ENCODE measurements at places on chromosomes 13 and 19.

GRCh38 chr13:76397413-76397812, 488.8 kb downstream of the KCTD12 start:
- DNase-seq, result no peak

- DNase-seq, result peak; percentile 87
Observed at GRCh38 chr19:40806423-40807146, 7.6 kb downstream of the EGLN2 start.

DNA sequence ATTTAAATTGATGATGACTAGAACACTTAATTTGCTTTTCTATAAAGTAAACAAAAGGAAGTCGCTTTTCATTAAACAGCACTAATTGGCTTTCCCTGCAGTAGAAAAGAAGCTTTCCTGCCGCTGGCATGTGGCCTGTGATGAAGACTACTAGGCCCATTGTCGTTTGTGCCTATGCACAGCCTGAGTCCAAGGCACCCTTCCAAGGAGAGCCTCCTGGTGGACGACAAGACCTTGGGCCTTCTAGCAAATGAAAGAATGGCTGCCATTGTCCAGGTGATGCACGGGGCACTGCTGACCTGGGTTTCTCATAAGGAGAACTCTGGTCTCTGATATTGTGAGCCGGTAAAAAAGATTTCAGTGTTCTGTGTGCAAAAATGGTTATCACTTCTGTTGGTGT, 233.0 kb downstream of the COL4A1 start:
- no peak for DNase-seq

DNA sequence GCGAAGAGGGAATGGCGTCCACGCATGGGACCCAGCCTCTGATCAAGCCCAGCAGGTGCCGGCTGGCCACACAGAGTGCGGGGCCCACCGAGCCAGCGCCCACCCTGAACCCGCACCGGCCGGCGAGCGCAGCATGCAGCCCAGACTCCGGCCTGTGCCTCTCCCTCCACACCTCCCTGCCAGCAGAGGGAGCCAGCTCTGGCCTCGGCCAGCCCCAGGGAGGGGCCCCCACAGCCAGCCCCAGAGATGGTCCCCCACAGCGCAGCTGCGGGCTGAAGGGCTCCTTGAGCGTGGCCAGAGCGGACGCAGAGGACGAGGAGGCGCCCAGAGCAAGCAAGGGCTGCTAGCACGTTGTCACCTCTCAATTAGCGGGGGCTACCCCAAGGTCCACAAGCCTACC, 904.5 kb downstream of the SLITRK6 start:
- DNase-seq, result no peak

GRCh38 chr19:11142528-11143171, 12.9 kb downstream of the SPC24 start:
- no peak for DNase-seq

DNA sequence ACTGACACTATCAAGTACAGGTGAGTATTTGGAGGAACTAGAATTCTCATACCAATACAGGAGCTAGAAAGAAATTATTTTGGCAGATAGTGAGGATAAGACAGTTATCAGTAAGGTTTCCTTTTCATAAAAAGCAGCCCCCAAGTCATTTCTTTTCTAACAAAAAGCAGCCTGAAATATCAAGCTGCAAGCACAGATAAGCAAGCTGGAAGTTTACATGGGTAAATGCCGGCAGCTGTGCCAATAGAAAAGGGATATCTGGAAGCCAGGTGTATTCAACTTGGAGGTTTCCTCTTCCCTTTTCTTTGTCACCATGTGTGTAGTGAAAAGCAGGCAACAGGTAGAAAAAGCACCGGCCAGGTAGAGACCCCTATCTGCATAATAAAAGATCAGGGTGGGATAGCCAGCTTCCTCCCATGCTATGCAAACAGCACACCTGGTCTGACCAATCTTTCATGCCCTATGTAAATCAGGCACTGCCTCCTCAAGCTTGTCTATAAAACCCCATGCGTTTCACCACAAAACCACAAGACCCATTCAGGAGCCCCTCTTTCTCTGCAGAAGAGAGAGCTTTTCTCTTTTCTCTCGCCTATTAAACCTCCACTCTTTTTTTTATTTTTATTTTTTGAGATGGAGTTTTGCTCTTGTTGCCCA, 22.9 kb downstream of the CYP4F2 start:
- DNase-seq, result no peak

GRCh38 chr13:31880851-31881494, 141.6 kb downstream of the RXFP2 start:
- no peak for DNase-seq

DNA sequence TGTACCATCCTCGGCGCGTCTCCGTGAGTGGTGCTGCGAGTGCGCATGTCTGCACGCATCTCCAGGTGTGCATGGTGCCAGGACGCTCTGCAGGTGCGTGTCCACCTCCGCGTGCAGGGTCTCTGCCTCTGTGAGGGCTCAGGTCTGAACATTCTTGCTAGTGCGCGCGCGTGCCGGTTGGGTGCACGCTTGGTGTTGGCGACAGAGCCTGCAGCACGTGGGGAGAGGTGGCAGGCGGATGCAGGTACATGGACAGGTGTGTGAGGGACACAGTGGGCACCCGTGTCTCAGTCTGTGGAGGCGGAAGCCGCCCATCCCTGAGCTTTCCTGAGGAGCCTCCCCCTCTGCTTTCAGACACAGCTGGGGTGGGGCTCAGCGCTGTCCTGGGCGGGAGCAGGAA, 4.9 kb upstream of the OR10H2 start:
- no peak for DNase-seq

DNA sequence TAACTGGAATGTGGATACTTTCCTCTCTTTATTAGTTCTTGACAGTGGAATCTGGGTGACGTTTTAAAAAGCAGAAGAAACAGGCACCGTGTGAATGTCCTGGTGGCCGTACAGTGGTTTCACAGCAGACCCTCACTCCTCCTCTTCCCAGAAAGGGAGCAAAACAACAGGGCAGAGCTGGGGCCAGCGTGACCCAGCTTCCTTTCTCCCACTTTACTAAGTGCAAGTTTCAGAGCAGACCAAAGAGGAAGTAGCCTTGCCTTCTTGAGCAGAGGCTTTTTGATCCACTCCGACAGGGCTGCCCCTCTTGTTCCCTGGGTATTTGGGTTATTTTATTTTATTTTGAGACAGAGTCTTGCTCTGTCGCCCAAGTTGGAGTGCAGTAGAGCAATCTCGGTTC, 19.6 kb upstream of the C19orf33 start:
- DNase-seq, result peak; percentile 41

- no peak for DNase-seq
Observed at GRCh38 chr13:44489751-44490150, 86.4 kb downstream of the TSC22D1 start.

DNA sequence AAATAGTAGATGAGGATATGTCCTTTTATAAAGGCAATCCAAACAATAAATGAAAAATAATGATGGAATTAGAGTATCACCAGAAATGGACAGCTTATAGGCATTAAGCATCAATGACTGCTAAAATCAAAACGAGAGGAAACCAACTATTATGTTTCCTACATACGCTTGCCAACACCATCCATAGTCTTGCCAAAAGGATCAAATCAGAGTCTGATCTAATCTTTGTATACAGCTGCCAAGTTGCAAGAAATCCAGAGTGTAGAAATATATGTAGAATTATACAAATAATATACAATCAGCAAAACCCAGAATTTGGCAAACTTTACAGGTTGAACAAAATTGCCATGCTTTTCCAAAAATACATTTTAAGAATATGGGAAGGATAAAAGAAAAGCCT, 1661.6 kb downstream of the SLITRK1 start:
- no peak for DNase-seq

DNA sequence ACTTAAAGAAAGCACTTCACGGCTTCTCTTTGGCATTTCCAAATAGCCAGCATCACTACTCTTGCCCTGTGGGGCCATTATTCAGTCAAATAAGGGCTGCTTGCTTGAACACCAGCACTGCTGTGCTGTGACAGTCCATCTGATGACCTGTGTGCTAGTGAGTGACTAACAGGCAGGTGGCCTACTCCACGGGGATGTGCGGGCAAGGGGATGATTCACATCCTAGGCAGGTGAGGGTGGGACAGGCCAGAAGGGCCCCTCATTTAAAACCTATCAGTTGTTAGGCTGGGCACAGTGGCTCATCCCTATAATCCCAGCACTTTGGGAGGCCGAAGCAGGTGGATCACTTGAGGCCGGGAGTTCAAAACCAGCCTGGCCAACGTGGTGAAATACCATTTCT, 8.2 kb downstream of the CCNE1 start:
- no peak for DNase-seq

DNA sequence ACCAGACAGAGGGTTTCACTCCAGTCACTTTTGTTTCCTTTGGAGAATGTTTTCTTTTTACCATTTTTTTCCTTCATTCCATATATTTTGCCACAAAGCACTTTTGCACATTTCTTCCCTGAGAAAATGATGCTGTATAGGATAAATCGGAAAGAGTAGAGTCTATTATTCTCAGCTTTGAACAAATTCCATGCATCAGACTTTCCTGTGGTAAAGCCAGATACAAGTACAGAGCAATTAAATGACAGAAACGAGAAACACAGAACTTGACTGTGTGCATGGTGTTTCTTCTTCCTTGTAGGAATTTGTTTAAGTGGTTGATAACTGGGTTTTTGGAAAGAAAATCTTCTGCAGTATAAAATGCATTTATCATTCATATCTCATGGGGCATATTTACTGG, 107.4 kb upstream of the CSNK1A1L start:
- no peak for DNase-seq

- DNase-seq, result peak; percentile 98
Observed at GRCh38 chr19:58439576-58440554, at the start of gene ZNF132. TSS of gene ZNF132 (minus strand) at chr19:58440153. CDS start at chr19:58439821, 332 bp downstream.

Data from germinal center (tissue), 1 donor.